ENCODE measurements at places on chromosomes 7 and 10.

- DNase-seq: no peak
Observed at GRCh38 chr7:131501422-131501821, 55.0 kb downstream of the PODXL start.

- no peak for DNase-seq
Observed at GRCh38 chr10:22244855-22245254, 27.0 kb upstream of the EBLN1 start.

DNA sequence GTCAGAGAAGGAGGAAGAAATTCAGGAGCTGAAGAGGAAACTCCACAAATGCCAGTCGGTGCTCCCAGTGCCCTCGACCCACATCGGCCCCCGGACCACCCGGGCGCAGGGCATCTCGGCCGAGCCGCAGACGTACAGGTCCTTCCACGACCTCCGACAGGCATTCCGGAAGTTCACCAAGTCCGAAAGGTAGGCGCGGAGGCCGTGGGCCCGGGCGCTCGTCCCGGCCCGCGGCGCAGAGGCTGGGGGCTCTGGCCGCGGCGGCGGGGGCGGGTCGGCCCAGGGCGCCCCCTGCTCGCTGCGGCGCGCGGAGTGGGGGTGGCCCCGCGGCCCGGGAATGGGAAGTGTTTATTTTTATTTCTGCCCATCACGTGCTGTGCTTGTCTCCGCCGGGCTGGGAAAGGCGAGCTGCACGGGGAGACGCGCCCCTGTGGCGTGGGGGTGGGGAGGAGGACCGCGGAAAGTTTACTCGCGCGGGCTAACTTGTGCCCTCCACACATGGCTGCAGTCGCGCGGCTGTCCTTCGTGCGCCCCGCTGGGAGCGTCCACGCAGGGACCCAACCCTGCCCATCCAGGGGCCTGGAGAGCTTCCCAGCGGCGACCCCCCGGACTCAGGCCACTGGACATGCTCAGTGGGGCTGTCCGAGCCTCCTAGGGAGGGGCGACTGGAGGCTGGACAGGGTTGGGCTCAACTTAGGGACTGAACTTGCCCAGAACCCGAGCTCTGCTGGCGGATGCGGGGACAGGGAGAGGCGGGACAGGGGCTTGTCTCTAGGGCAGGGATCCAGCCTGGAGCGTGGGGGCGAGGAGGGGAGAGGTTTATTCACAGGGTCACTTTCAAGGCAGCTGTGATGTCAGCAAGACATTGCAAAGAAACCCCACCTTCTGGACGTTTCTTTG lies 82.6 kb upstream of the PRKG1 start:
- DNase-seq: no peak

DNA sequence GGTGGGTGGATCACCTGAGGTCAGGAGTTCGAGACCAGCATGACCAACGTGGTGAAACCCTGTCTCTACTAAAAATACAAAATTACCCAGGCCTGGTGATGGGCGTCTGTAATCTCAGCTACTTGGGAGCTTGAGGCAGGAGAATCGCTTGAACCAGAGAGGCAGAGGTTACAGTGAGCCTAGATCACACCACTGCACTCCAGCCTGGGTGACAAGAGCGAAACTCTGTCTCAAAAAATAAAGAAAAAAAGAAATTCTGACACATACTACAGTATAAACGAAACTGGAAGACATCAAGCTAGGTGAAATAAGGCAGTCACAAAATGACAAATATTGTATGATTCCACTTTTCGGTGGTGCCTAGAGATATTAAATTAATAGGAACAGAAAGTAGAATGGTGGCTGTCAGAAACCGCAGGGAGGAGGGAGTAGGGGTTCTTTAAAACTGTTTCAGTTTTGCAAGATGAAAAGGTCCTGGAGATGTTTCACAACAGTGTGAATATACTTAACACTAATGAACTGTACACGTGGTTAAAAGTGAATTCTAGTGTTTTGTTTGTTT lies 23.2 kb downstream of the PILRA start:
- DNase-seq: no peak

- DNase-seq: peak; percentile 30
Observed at GRCh38 chr7:102433219-102434038, at the start of gene ORAI2. ORAI2 (plus strand) TSS chr7:102433575; CDS start chr7:102438957, 5,382 bp downstream.

- DNase-seq: no peak
Observed at GRCh38 chr7:10022957-10023356, 950.7 kb upstream of the PHF14 start.

- no peak for DNase-seq
Observed at GRCh38 chr7:50359258-50359994, 54.9 kb downstream of the IKZF1 start.

DNA sequence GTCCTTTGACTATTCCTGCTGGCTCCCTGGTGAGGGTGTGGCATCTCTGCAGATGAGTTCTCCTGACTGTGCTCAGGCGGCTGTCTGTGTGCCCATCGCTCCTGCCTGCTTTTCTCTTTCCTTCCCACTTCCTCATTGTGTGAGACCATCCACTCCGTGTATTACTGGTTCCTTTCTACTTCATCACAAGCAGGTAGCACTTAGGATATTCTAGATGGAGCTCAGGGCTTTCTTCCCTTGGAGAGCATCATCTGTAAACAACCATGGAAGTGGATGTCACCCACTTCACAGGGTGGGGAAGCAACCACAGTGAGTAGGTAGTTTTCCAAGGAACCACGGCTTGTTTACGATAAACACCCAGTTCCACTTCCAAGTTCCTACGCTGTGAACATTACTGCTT lies 15.7 kb downstream of the DNAJB6 start:
- no peak for DNase-seq

DNA sequence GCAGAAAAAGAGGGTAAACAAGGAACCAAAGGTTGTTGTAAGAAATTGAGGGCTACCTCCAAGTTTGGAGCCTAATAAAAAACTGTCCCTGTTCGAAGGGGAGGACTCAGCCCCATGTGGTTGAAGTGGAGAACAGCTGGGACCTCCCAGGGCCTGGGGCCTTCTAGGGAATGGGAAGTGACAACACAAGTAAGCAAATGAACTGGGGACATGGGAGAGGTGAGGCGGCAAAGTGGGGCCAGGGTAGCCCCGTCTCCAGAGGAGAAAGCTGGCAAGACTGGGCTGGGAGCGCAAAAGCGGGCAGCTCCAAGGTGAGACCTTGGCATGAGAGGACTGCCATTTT lies 198.1 kb downstream of the ZNF438 start:
- no peak for DNase-seq

DNA sequence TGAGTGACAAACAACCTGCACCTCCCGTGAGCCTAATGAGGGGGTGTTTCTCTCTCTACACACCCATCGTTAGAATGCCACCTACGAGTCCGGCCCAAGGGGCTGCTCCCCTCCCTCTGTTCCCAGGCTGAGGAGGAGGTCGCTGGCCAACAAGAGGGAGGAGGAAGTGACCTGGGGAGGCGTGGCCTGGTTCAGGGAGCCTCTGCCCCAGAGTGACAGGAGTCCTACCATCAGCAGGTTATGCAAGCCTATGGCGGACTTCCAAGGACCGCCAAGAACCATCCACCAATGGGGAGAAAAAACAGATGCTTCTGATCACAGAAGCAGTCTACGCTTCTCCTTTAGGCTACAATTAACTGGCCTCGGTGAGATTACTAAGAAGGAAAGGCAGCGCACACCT lies 12.3 kb upstream of the EGFR start:
- no peak for DNase-seq

GRCh38 chr7:8003077-8003476 lies 34.5 kb downstream of the GLCCI1 start:
- DNase-seq: no peak

- DNase-seq: no peak
Observed at GRCh38 chr10:75030371-75030770, 81.1 kb upstream of the SAMD8 start.

DNA sequence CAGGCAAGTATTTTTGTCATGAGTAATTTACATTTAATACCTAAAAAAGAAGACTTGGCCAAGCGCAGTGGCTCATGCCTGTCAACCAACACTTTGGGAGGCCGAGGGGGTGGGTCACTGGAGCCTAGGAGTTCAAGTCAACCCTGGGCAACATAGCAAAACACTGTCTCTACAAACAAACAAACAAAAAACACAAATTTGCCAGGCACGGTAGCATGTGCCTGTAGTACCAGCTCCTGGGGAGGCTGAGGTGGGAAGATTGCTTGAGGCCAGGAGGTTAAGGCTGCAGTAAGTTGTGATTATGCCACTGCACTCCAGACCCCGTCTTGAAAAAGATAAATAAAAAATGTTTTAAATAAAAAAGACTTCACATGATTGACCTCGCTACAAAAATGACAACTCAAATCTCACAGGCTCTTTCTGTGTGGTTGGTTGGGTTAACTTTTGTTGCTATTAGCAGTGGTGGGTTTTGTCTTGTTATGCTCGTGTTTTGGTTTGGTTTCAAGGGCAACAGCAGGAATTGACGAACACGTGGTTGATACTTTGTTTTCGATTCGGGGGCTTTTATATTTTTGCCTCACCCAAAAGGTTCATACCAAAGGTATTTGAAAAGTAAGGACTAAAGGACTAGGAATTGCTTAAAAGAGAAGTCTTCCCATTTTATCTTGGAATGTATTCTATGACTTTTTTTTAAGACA lies 227.2 kb upstream of the MKLN1 start:
- DNase-seq: no peak

GRCh38 chr10:30215623-30216022 lies 133.5 kb downstream of the MTPAP start:
- DNase-seq: no peak

- DNase-seq: no peak
Observed at GRCh38 chr7:29274146-29275017, 79.8 kb downstream of the CHN2 start.

GRCh38 chr7:37376386-37376785 lies 72.3 kb downstream of the ELMO1 start:
- no peak for DNase-seq

GRCh38 chr7:39880556-39880955 lies 69.5 kb upstream of the CDK13 start:
- DNase-seq: no peak

GRCh38 chr10:117496031-117496430 lies 46.5 kb upstream of the EMX2 start:
- no peak for DNase-seq

DNA sequence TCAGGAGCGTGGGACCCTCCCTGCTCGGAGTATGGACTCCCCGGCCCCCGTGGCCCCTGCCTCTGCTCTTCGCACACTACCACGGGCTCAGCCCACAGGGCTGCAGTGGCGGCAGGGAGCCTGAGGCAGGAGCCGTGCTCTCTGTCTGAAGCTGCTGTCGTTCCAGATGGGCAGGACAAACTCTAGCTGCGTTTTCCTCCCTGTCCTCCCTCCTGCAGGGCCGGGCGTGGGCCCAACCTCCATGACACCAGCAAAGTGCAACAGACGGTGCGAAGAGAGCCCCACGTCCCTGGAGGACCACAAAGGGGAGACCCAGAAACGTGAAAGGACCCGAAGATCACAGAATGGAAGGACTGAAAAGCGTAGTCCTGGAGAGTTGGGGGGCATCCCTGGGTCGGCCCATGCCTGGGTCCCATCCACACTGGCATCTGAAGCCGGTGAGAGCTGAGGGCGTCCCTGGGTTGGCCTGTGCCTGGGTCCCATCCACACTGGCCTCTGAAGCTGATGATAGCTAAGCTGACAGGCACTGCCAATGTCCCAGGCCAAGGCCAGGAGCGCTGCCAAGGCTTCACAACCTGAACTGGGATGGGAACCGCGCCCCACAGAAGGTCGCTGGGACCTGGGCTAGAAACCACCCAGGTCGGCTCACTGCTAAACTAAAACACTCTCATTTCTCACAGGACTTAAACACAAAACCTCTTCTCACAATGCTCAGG lies 267.0 kb downstream of the MAD1L1 start:
- no peak for DNase-seq

- DNase-seq: no peak
Observed at GRCh38 chr10:10803278-10803677, 214.4 kb upstream of the CELF2 start.

DNA sequence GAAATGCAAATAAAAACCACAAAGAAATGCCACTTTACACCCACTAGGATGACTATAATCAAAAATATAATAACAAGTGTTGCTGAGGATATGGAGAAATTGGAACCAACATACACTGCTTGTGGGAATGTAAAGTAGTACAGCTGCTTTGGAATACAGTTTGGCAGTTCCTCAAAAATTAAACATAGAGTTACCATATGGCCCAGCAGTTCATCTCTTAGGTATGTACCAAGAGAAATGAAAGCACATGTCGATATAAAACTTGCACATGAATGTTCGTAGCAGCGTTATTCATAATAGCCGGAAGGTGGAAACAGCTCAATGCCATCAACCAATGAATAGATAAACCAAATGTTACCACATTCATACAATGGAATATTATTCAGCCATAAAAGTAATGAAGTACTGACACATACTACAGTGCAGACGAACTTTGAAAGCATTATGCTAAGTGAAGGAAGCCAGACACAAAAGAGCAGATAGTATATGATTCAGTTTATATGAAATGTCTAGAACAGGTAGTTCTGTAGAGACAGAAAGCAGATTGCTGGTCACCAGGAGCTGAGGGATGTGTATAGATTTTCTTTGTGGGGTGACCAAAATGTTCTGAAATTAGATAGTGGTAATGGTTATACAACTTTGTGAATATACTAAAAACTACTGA lies 12.4 kb downstream of the BCAP29 start:
- DNase-seq: no peak

DNA sequence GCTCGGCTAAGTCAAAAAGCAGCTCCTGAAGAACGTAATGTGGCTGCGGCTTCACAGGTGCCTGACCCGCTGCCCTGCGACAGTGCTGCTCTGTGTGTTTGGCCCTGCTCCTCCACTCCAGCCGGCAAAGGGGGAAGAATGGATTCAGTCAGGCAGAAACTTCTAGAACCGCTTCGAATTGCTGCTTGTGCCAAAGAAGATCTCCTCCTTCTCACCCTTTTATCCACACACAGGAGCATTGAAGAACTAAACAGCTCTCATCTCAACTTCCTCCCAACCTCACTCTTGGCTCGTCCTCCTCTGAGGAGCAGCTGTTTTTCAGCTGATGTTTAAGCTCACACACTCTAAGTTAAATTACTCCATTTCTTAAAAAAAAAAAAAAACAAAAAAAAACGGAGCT lies 651.4 kb downstream of the INHBA start:
- no peak for DNase-seq

DNA sequence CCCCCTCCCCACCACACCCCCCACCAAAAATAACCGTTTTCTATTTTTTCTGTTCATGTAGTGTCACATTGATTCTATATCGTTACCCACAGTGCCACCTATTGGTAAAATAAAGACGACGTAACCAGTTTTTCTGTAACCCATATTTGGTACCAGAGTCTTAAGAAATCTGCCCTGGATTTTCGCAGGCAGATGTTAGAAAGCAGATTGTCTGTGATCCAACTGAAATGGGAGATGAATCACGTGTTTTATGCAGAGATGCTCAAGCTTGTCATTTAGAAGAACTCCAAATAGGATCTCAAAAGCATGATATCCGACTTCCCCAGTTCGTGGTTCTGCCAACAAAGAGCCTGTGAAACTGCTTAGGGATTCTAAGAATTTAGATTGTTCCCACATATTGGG lies 261.1 kb upstream of the CSTF2T start:
- peak; percentile 50 for DNase-seq

Data from amniotic stem cell (primary cell).